ENCODE measurements at places on chromosomes 3 and 15.

DNA sequence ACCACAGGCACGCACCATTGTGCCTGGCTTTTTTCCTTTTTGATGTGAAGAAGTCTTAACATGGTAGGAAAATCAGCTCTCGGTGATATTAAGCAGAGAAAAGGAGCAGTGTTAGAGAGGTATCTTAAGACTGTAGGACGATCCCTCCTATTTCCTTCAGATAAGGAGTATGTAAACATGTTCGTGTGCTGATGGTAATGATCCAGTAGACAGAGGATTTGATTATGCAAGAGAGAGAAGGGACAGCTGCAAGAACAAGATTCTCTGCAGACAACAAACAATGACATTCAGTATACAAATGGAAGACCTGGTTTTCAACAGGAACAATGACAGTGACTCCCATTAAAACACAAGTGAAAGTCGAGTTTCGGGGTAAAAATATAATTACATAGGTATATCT lies 95.1 kb upstream of the MELTF start:
- no peak for DNase-seq

GRCh38 chr3:61043156-61043555 lies 208.1 kb downstream of the FHIT start:
- DNase-seq, result no peak

GRCh38 chr15:67121644-67122605 lies 56.5 kb downstream of the SMAD3 start:
- DNase-seq, result no peak

GRCh38 chr3:160183345-160184076 lies 41.7 kb upstream of the C3orf80 start:
- no peak for DNase-seq

DNA sequence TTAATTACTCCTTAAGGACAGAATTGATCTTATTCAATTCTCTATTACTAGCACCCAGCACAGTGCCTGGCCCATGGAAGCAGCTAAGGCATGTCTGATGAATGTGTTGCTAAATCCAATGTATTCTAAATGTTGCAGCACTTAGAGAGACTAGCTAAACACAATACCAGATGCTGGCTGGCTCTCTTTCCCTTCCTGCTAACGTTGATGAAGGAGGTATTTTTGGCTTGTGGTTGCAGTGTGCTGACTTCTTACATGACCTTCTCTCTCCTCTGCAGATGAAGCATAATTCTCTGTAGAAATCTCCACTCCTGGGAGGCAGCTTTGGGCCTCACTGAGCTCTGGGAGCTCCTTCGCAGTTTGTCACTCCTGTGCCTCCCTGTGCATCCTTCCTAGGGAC lies 183.6 kb downstream of the PEX5L start:
- no peak for DNase-seq

DNA sequence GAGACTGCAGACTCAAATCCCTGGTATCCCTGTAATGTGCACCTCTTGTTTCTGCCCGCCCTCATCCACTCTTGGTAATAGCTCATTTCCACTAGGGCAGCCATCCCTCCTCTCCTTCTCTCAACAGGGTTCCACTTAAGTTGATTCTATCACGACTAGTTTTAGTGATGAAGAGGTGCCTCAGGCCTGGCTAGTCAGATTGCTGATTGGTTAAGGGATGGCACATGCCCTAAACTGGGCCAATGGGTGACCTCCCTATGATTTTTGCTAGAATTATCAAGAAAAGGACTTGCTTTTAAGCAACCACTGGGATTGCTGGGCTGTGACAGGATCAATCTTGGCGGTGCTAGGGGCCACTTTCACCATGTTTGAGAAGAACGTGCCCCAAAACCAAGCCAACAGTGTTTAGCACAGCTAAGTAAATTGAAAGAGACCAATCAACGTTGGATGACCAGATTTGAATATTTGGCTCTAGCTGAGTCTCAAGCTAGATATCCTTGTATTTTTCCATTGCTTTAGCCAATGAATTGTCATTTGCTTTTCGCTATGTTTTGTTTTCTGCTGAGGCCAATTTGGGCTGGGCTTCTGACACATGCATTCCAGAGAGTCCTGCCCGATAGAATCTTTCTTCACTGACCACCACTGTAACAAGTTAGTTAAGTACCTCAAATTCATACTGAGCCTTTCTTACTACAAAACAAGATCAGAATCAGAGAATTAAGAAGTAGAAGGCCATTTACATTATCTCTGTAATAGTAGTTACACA lies 131.0 kb downstream of the PDZRN3 start:
- no peak for DNase-seq

DNA sequence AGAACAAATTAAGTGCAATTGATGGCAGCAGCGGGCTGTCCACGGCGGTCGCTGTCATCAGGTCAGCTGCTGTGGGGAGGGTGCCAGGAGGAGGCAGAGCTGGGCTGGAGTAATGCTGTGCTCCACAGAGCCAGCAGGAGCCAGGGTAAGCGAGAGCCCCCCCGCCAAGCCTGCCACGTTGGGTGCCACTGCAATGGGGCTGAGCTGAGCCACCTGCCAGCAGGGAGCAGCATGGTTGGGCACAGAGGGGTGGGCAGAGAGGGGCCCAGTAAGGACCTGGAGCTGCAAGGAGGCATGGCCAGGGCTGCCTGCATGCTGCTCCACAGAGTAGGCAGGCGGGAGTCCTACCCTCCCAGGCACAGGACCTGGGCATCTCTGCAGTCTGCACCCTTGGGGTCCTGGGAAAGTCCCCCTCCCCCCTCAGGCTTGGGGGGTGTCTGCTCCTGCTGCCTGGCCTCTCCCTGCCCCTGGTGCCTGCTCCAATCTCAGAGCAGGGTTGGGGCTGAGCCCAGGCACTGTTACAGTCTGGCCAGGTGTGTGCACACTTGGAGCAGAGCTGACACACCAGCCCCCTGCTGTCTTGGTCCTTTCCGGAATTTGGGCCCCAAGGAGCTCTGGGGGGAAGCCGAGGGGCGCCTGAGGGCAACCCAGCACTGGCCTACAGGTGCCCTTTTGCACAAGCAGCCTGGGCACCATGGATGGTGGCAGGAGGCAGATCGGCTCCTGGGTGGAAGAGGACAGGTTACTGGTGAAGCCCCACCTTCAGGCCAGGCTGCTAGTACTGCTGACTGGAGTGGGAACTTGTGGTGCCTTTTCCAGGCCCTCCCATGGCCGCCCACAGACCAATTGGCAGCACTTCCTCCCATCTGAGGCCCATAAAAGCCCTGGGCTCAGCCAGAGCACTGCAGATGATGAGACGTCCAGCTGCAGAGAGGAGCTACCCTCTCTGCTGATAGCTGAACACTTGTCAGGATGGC lies 8.5 kb upstream of the PIAS1 start:
- DNase-seq, result no peak

- no peak for DNase-seq
Observed at GRCh38 chr3:31841515-31841914, 139.5 kb downstream of the OSBPL10 start.

GRCh38 chr3:196454935-196455334 lies 22.7 kb upstream of the UBXN7 start:
- DNase-seq, result no peak

GRCh38 chr3:147256739-147257138 lies 149.6 kb downstream of the ZIC4 start:
- no peak for DNase-seq

DNA sequence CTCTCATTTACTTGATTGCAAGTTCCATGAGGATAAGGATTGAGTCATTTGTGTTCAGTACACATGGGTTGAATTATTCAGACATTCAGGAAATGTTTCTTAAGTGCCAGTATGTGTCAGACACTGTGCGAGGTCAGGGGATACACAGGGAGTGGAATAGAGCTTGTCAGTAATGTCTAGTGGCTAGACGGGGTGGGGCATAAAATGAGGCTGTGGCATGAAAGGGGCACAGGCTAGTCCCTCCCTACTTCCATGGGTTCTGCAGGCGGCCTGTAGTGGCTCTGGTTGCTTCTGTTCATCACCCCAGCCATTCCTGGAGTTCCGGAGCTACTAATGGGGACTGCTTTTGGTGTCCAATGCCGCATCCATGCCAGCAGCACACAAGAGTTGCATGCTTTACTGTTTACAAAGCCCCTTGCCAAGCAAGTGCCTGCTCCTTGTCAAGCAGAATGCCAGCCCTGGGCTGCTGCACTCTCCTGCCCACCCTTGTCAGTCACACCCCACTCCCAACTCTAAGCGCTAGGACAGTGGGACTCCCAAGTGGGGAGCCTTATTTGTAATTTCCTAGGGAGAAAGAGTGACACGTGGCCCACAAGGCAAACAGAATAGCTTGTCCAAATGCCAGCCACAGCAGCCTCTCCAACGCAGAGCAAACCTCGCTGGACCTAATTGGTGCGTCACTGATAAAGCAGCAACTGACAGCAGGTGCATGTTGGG lies 70.8 kb downstream of the RAB11A start:
- no peak for DNase-seq

- DNase-seq, result no peak
Observed at GRCh38 chr15:64017082-64017588, 29.1 kb downstream of the DAPK2 start.

- no peak for DNase-seq
Observed at GRCh38 chr15:60154764-60155325, 150.7 kb downstream of the FOXB1 start.

DNA sequence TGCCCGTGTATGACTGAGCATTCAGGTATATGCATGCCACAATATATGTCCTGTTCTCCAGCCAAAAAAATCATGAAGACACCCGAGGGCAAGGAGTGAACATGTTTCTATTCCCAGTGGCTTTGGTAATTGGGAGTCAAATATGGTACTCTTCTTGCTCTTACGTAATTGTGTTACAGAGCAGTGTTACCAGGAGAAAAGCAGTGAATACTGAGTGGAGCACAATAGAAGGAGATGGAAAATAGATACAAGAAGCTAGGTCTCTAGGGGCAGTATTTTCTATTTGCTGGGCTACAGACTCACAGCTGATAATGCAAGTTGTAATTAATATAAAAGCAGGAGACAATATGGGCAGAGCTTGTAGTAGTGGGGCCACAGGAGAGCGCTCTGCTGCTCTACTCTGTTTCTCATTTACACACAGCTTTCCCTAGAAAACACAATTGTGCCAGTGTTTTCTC lies 13.2 kb downstream of the MEIS2 start:
- no peak for DNase-seq

DNA sequence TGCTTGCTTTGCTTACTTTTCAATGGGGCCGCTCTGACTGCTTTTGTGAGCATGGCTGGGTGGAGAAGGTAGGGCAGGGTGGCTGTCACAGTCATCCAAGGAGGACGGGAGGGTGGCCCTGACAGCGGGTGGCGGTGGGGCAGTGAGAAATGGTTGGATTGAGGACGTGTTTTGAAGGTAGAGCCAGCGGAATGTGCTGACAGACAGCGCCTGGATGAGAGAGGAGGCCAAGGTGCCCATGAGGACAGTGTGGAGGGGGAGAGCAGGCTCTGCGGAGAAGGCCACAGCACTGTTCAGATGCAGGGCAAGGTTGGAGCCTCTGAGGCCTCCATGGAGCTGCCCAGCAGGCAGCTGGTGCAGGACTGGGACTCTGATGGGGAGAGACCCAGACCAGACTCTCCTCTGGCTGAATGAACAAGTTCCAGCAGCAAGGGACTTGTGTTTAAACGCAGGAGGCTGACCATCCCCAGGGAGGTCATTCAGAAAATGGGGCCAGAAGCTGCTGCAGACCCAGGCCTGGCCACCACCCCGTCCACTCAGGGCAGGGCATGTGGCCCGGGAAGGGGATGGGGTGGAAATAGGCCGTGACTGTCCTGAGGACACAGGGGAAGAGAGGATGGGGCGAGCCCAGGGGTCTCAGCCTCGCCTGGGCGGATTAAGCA lies 120.3 kb upstream of the PRR20G start:
- DNase-seq, result no peak

DNA sequence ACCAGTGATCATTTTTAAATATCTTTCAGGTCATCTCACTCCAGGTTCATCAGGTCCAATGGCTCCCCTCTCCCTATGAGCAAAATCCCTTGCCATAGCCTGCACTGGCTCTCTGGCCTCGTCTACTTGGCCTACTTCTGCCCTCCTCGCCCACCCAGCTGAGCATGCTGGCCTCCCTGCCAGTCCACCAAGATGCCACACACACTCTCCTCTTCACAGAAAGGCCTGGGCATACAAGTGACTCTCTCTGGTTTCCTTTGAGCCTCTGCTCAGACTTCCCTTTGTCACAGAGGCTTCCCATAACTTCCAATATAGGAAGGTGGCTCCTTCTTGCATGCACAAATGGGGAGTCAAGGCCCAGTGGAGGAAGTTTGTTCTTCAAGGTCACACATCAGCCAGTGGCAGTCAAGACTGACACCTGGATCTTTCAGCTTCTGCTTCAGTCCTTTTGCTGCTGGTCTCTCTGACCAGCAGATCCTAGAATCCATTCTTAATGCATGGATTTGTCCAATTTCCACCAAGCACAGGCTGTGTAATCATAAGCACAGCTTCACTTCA lies 223.2 kb upstream of the HES1 start:
- no peak for DNase-seq

DNA sequence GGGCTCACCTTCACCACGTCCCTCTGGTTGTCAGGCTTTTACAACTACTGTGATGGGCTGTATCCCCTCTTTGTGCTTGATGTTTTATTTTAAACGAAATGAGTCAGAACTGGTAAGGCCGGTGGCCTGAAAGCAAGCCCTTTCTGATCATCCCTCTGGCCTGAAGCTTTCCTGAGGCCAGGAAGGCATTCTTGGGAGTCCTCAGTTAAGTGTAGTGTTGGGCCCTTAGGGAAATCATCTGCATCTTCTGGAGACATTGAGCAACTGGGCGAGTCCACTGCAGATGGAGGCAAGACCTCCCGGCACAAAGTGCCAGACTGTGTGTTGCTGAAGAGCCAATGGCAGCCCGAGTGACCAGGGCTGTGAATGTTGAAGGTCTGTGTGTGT lies 33.0 kb upstream of the AMOTL2 start:
- no peak for DNase-seq

DNA sequence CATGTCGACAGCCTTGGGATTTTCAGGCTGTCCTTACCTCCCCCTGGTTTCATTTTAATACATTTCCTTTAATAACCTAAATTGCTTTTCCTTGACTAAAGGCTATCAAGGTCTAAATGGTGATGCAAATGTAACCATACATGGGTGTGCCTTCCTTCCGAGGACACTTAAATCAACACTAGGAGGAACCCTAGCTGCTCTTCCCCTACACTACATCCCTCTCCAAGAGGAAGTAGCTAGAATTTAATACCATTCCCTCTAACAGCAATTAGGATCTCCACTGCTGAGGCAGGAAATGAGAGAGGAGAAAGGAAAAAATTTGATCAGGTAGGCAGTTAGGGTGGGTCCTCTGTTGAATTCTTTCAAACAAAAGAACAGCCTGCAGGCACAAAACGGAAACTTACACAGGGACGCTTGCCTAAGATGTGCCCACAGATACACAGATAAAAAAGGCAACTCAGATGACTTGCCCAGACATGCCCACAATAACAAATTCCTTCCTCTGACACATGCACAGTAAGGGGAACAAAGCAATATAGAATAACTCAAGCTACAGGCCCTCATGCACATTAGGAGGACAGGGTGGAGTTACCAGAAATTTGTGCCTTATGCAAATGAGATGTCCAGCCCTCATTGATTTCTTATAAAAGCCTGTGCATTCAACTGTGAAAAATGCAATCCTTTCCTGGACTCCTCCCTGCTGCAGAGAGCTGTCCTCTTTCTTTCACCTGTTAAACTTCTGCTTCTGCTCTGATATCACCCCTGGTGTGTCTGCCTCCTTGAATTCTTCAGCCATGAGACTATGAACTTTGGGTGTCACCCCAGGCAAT lies 1024.4 kb upstream of the CADM2 start:
- no peak for DNase-seq

Data from erythroblast (primary cell).